Endodermal cell (in vitro differentiated cells): ENCODE measurements at places on chromosomes 5 and 9. TPM values are rescaled to one million over a fixed set of nuclear protein-coding genes. Genes with fewer than 3 reads are reported as not detected.

Gene TMEM171
- 0.73 to 0.77 TPM (median 0.74 TPM) in 3 replicates for total RNA-seq

DNA sequence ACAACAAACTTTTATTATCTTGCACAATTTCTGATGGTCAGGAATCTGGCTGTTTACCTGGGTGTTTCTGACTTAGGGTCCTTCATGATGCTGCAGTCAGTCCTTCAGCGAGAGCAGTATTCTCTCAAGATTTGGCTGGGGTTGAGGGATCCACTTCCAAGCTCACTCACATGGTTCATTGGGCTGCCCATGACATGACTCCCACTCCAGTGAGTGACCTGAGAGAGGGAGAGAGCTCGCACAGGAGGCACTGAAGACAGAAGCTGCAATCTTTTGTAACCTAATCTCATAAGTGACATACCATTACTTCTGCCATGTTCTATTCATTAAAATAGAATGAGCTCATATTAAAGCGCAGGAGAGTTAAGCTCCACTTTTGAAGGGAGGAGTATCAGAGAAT lies 212.6 kb downstream of the SPATA31D1 start:
- H3K4me3 ChIP-seq, result no peak overlapping the region
- no peaks in the 10 kb centered on the region for H3K4me1 ChIP-seq
- no peaks in the 10 kb centered on the region for H3K36me3 ChIP-seq
- no peaks in the 10 kb centered on the region for H3K27me3 ChIP-seq
- no peak for DNase-seq
- H3K27ac ChIP-seq, result no peak overlapping the region

DNA sequence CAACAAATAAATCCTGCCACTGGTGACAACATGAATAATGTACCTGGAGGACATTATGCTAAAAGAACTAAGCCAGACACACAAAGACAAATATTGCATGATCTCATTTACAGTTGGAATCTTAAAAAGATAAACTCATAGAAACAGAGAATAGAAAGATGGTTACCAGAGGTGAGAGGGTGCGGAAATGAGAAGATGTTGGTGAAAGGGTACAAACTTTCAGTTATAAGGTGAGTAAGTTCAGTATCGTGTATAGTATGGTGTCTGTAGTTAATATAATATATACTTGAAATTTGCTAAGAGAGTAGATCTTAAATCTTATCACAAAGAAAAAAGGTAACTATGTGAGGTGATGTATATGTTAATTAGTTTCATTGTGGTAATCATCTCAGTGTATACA lies 63.3 kb downstream of the PRRC1 start:
- no peak overlapping the region for H3K4me3 ChIP-seq
- no peaks in the 10 kb centered on the region for H3K27me3 ChIP-seq
- H3K27ac ChIP-seq, result no peak overlapping the region

DNA sequence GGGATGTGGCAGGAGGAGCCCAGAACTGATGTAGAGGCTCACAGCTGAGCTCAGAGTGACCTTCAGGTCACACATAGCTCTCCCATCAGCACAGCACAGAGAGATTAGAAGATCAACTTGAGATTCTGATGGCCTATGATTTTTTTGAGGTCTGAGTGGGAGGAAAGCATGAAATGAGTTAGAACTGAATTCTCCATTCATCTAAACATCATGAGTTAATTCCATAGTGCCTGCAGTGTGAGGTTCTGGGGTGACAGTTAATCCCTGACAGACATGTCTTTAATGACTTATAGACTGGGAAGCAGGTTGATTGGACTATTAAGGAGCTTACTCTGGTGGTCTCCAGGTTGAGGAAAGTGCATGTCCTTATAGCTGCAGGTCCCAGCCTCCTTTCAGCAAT lies 22.4 kb downstream of the SLC22A5 start:
- H3K36me3 ChIP-seq, result no peaks in the 10 kb centered on the region
- H3K27ac ChIP-seq, result no peak overlapping the region
- H3K4me3 ChIP-seq, result no peak overlapping the region
- peaks cover 18% of the 10 kb centered on the region for H3K4me1 ChIP-seq
- H3K27me3 ChIP-seq, result no peaks in the 10 kb centered on the region
- DNase-seq, result no peak

DNA sequence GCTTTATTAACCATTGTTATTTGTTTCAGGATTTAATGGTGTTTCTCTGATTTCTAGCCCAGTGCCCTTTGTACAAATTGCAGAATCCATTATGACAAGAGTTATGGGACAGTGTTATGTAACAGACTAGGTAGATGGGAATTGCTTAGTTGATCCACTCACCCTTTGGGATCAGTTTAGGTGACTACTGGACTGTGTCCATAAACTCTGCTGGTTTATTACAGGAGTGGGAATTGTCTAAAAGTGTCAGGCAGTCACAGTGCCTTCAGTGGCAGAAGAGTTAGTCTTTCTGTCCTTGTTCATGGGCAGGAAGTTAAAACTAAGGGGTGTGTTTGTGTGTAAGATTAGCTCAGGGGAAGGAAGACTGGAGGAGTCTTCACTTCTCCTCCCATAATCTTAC lies 29.3 kb downstream of the RCL1 start:
- H3K4me3 ChIP-seq, result no peak overlapping the region
- H3K4me1 ChIP-seq, result no peaks in the 10 kb centered on the region
- H3K36me3 ChIP-seq, result no peaks in the 10 kb centered on the region
- H3K27ac ChIP-seq, result no peak overlapping the region
- no peaks in the 10 kb centered on the region for H3K27me3 ChIP-seq

GRCh38 chr9:114225561-114226212 lies 70.3 kb downstream of the COL27A1 start:
- peaks cover 34% of the 10 kb centered on the region for H3K36me3 ChIP-seq
- H3K4me3 ChIP-seq, result no peak overlapping the region
- H3K4me1 ChIP-seq, result no peaks in the 10 kb centered on the region
- H3K27ac ChIP-seq, result peak overlapping the region; percentile 73

DNA sequence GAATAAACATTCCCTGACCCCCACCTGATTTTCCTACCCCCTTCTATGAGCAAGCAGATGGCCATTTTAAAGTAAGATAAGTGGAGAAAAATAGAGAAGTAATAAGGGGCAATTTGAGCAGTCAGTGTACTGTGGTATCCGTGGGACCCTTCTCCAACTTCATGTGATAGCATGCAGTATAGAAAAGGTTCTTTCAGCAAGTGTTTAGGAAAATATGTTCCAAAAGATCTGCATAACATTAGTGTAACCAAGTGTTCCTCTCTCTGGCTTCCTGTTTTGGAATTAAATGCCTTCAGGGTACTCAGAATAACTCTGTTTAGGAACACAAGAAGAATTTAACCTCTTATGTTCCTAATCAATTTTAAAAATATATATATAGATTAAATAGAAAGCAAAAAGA lies 134.9 kb downstream of the ATG10 start:
- no peak for DNase-seq
- peaks cover 6% of the 10 kb centered on the region for H3K4me1 ChIP-seq
- H3K36me3 ChIP-seq, result no peaks in the 10 kb centered on the region
- no peak overlapping the region for H3K27ac ChIP-seq

GRCh38 chr5:73151766-73152410 lies 21.1 kb upstream of the TMEM174 start:
- no peaks in the 10 kb centered on the region for H3K36me3 ChIP-seq
- H3K4me1 ChIP-seq, result no peaks in the 10 kb centered on the region
- H3K27ac ChIP-seq, result no peak overlapping the region
- H3K4me3 ChIP-seq, result no peak overlapping the region
- no peaks in the 10 kb centered on the region for H3K27me3 ChIP-seq
